ENCODE measurements at places on chromosomes 4 and X.

DNA sequence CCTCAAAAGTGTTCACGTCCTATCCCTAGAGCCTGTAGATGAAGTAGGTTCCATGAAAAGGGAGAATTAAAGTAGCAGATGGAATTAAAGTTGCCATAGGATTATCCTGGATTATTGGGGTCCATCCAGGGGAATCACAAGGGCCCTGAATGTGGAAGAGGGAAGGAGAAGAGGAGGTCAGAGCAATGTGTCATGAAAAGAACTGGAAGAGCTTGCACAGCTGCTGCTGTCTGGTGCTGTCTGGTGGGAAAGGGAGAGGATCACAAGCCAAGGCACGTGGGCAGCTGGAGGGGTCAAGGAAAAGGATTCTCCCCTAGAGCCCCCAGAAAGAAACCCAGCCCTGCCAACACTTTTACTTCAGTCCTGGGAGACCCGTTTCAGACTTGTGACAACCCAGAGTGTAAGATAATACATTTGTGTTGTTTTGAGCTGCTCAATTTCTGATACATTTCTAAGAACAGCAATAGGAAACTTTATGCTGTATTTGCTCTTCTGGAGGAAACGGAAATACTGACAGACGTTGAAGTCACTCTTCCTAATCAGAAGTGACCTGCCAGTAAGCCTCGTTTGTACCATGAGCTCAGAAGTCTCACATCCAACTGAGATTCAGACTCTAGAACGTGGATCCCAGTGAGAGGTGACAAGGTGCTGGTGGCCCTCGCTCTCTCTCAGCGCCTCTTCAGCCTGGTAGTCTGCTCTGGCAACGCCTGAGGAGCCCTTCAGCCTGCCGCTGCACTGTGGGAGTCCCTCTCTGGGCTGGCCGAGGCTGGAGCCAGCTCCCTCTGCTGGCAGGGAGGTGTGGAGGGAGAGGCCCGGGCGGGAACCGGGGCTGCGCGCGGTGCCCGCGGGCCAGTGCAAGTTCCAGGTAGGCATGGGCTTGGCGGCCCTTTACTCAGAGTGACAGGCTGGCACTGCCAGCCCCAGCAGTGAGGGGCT, 34.7 kb upstream of the ENPP6 start:
- no peak for DNase-seq

DNA sequence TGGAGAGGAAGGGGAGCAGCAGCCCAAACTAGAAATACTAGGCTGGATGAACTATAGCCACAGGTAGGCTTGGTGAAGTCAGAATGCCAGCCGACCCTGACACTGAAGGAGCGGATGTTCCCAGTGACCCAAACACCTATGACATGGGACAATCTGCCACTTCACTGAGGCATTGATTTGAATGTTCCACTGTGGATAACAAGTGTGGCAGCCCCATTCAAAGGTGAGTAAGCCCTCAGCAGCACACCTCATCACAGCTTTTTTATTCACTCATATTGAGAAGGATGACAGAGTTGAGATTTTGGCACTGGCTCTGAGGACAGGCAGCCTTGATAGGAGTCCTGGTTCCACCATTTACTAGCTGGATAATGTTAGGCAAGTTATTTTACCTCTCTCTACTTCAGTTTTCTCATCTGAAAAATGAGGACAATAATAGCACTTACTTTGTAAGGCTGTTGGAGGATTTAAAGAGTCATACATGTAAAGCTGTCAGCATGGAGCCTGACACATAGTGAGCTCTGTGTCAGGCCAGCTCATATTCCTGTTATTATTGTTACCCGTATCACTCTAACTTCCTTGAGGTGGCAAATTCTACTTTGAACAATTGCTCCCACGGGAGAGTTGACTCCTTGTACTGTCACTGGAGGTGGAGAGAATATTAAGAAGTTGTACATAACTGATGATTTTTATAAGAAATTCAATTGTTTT, 114.6 kb downstream of the RASL11B start:
- no peak for DNase-seq

DNA sequence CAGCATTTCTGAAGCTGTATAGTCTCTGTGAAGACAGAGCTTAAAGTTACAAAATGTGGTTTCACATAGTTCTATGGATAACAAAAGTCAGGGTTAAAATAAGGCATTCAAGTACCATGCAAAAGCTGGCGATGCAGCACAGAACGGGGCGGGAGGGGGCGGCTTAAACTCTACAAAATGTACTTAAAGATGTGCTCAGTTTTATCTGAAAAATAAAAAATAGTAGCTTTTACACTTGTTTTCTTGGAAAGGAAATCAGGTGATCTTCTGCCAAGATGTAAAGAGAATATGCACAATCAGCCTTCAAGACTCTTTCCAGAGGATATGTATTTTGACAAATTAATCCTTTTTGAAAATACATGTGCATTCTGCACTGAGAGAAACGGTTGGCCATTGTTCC, 301.7 kb upstream of the EMCN start:
- DNase-seq: no peak

- no peak for DNase-seq
These were observed 61.9 kb downstream of the PPEF1 start for GRCh38 chrX:18769364-18769763.

- DNase-seq: no peak
These were observed 166.8 kb upstream of the HCCS start for GRCh38 chrX:10944136-10944885.

DNA sequence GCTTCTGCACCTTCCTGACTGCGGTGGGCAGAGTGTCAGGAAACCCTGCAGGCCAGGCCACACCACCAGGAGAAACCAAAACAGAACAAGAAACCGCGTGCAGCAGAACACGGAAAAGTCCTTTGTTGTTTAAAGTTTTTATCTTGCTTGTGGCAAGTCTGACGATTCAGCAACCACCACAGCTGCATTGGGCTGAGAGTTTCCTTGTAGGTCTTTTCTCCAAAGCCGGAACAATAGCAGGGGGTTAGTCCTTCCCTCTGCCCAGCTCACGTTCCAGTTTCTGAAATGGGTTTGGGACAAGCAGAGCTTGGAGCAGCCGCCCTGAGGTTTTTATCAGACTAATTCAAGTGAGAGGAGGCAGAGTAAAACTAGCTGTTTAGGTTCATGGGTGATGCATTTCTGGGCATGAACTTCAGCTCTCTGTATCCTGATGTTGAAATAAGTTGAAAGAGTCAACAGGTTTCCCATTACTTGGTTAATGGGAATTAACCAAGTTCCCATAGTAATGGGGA, 216.9 kb downstream of the PTTG2 start:
- peak; percentile 70 for DNase-seq

- no peak for DNase-seq
These were observed 434.9 kb upstream of the GALNTL6 start for GRCh38 chr4:171378323-171378722.

GRCh38 chrX:154349979-154350378, 24.5 kb downstream of the FLNA start:
- no peak for DNase-seq

- no peak for DNase-seq
These were observed 1382.5 kb downstream of the C4orf33 start for GRCh38 chr4:130478406-130478805.

DNA sequence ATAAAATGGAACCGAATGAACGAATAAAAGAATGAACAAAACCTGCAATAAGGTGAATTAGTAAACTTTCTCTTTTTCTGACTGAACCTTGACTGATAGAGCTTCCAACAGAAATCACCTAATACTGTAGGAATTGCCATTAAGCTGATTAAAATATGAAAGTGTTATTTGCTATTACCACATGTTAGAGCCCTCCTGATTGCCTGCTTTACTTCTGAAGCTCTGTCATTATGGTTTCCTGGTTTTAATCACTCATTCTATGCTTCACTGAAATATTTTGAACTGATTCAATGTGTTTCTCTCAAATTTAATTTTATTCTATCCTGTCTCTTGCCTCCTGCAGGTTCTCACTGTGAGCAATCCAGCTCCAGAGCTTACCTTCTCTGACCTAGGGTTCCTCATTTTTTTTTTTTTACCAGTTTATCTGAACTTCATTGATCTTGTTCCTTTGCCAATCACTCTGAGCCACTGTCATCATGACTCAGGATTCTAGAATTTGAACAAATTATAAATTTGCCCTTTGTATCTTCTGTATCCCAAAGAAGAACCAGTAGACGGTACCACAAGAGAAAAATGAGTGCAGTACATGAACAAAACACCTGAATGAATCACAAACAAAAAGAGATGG, 48.1 kb upstream of the UGT2B15 start:
- no peak for DNase-seq

DNA sequence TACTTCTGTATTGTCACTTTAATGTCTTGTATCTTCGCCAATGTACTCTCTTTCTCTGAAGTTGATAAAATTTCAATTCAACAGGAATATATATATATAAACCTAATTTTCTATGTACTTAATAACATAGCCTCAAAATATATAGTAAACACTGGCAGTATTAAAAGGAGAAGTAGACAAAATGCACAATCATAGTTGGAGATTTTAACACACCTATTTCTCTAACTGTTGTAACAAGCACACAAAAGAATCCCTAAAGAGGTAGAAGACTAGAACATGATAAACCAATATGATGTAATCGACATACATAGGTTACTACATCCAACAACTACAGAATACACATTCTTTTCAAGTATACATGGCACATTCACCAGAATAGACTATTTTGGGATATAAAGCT, 65.5 kb downstream of the ZNF81 start:
- DNase-seq: no peak

DNA sequence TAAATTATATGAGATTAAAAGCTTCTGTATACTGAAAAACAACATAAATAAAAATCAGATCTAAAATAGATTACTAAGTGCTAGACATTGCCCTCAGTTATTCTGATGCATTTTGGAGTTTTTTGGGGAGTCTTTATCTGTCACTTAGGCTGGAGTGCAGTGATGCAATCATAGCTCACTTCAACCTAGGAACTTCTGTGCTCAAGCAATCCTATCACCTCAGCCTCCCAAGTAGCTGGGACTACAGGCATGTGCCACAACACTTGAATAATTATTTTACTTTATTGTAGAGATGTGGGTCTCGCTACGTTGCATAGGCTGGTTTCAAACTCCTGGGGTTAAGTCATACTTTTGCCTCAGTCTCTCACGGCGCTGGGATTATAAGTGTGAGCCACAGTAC, 31.7 kb downstream of the HSD17B11 start:
- DNase-seq: no peak

GRCh38 chr4:181757910-181758660, 485.1 kb upstream of the TENM3 start:
- no peak for DNase-seq

GRCh38 chr4:3324093-3324815, 31.4 kb downstream of the RGS12 start:
- DNase-seq: peak; percentile 43
